Colonic mucosa (tissue), 4 donors: ENCODE measurements at places on chromosomes 7 and 10.

- peak; percentile 6 for DNase-seq
Measured at GRCh38 chr10:129761981-129762956, 201.8 kb downstream of the EBF3 start.

GRCh38 chr7:103856929-103857328 is 132.5 kb downstream of the RELN start:
- DNase-seq: no peak

- DNase-seq: peak; percentile 19
Measured at GRCh38 chr10:86958116-86958900, at the start of gene SNCG. Gene SNCG (plus strand): TSS chr10:86958599. CDS start chr10:86958698, 99 bp downstream.

DNA sequence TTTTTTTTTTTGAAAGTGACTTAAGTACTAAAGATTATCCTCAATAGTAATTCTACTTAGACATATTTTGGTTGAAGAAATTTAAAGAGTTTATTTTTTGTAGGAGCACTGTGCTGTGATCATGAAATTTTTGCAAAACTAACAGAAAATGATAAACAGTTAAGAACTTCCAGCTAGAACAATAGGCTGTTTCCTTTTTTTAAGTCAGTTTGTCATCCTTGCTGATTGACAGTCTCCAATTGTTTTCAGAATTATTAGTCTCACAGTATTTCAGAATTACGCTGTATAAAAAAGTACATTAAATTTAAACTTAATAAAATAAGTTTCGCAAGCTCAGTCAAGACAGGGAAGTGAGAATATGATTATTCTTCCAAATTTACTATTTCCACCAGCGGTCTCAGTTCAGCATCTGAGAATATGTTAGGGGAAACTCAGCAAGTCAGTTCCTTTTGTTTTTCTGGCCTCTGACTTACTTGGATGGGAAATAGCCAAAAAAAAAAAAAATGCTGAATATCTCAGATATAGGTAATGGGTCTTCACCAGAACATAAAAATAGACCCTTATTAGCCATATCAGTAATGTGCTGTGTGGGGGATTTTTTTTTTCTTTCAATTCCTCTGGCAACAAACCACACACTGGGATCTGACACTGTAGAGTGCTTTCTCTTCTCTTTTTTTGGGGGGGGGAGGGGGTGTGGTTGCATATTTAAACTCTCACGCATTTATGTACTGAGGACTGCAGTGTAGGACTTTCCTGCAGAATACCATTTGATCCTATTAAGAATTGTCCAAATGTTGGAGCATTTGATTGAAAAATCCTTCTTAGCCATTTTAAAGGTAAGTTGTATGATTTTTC is at the start of gene CD36:
CD36 (plus strand) TSS at position 732 of the 855 bp plus-strand sequence. CDS start 8,099 bp downstream, outside the sequence.
- DNase-seq: no peak

DNA sequence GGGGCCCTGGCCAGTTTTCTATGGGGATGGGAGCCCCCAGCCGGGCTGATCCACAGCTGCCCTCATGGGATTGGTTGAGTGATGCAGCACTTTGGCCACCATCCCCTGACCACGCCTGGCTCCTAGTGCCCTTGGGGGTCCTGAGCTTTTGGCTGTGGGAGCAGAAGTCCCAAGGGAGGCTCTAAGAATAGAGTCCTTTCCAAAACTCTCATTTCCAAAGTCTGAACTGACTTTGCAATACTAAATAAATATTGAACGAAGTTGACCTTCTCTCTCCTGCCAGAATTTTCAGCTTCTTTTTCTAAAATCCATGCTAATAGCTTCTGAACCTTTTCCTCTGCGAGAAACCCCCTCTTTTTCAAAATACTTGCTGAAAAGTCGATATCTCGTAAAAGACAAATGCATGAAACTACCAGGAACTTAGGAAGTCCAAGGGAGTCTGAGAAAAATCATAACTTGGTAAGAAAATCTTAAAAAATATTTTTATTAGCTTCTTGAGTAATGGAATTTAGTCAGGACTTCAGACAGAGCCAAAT is 62.7 kb upstream of the IGFBP3 start:
- DNase-seq: peak; percentile 13

GRCh38 chr10:129864601-129865126 is 99.4 kb downstream of the EBF3 start:
- no peak for DNase-seq

GRCh38 chr10:106929291-106929895 is 235.1 kb downstream of the SORCS1 start:
- DNase-seq: no peak

- no peak for DNase-seq
Measured at GRCh38 chr7:1122832-1123501, 35.1 kb downstream of the GPER1 start.

- DNase-seq: no peak
Measured at GRCh38 chr10:104299031-104299904, 30.3 kb downstream of the GSTO2 start.

DNA sequence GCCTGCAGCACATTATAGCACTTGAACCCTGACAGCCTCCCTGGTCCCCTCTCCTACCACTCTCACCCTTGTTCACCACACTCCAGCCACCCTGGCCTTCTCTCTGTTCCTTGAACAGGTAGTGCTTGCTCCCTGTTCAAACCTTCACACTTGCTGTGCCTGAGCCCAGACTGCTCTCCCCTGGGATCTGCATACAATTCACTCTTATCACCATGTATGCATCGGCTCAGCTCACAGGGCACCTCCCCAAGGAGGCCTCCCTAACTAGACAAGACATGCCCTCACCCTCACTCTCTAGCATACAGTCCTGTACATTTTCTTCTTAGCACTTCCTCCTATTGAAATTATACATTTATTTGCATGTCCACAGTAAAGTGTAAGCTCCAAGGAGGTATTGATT is 59.3 kb downstream of the FAM13C start:
- DNase-seq: no peak

DNA sequence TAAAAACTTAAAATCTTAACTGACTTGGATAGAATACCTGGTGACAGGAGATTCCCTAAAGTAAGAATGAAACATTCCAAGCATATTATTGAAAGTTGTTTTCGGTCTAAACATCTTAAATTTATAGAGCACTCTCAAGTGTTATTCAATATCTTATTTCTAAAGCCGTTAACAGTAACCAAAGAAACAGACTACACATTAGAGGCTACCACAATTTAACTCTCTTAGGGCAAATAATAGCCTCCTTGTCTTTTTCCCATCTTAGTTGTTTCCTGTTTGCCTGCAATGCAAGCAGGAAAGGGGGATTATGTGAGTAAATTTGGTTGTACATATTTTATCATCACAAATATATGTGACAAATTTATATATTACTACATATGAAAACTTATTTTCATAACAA is 31.4 kb downstream of the NAPEPLD start:
- DNase-seq: no peak

GRCh38 chr7:25029075-25029474 is 49.1 kb upstream of the OSBPL3 start:
- no peak for DNase-seq

DNA sequence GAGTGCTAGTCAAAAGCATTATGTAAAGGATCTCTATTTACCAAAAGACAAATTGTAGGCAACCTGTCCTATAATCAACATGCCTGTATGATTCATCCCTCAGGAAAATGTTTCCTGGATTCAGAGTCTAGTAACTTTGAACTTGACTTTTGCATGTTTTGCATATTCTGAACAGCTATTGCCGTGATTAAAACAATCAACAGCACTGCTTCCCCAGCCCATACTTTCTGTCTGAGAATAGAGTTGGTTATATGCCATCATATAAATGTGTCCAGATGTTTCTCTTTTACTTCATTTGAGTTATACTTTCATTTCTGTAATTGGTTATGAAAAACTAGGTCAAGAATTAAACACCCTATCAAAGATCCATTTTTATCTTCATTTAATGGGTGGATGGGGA is 83.5 kb downstream of the ZMYND11 start:
- no peak for DNase-seq

- DNase-seq: peak; percentile 51
Measured at GRCh38 chr10:118737603-118738302, 17.0 kb downstream of the CACUL1 start.

DNA sequence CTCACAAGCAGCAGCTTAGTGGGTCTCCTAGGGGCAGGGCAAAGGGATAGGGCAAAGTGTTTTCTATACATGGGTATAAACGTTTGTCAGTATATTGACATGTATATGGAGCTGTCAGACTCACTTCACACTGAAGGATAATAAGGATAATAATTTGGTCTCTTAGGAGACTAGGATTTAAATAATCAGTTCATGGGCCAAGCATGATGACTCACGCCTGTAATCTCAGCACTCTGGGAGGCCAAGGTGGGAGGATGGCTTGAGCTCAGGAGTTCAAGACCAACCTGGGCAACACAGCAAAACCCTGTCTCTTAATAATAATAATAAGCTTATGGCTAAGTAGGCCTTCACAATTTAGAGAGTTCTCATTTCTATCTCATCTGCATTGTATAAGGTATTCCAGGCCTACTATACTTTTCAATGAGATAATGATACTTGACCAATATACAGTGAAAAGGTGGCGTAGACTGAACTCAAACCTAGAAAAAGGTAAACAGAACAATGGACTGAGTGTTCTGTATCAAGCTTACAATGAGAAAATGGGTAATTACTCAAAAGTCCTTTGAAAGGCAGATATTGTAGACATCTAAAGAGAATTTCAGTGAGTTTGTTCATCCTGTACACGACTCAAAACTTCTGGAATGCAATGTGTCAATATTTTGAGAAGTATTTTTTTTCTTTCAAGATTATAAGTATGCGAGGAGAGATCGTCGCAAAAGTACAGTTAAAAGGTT is 7.0 kb downstream of the GSAP start:
- DNase-seq: no peak

GRCh38 chr10:101397140-101397539 is 43.2 kb downstream of the BTRC start:
- DNase-seq: no peak

- no peak for DNase-seq
Measured at GRCh38 chr7:111364413-111364812, 197.9 kb downstream of the IMMP2L start.
